ENCODE measurements at places on chromosomes 3 and 15. TPM values are rescaled to one million over a fixed set of nuclear protein-coding genes. Genes with fewer than 3 reads are reported as not detected.

DNA sequence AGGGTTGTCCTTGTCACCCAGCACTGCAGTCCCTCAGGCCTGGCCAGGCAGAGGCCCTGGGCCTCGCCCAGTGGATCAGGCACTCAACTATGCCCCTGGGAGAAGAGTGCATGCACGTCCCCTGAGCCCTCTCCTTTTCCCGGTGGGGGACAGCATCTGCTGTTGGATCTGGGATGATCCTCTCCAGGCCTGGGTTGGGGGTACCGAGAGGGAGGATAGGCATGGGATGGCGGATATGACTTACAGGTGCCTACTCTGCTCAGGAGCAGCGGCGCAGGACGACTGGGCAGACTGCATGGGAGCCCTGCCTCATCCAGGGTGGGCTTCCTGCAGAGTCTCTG is 9.0 kb upstream of the APBA2 start:
- no peak for DNase-seq

- DNase-seq, result no peak
Measured at GRCh38 chr3:102741105-102741504, 306.3 kb downstream of the ZPLD1 start.

GRCh38 chr15:85116066-85116465 is 134.4 kb downstream of the PDE8A start:
- DNase-seq, result no peak

- DNase-seq, result no peak
Measured at GRCh38 chr15:88657326-88658069, 18.7 kb downstream of the ISG20 start.

DNAH1 gene
- 5.8 TPM for total RNA-seq

GALNT15 gene
- not detected for total RNA-seq
